ENCODE measurements at places on chromosomes 1 and 21.

- H3K27me3 ChIP-seq = no peaks in the 10 kb centered on the region
- DNase-seq = no peak
- no peak overlapping the region for H3K4me3 ChIP-seq
- H3K4me1 ChIP-seq = no peaks in the 10 kb centered on the region
- no peaks in the 10 kb centered on the region for H3K36me3 ChIP-seq
Observed at GRCh38 chr1:217274416-217274815, 356.5 kb downstream of the GPATCH2 start.

DNA sequence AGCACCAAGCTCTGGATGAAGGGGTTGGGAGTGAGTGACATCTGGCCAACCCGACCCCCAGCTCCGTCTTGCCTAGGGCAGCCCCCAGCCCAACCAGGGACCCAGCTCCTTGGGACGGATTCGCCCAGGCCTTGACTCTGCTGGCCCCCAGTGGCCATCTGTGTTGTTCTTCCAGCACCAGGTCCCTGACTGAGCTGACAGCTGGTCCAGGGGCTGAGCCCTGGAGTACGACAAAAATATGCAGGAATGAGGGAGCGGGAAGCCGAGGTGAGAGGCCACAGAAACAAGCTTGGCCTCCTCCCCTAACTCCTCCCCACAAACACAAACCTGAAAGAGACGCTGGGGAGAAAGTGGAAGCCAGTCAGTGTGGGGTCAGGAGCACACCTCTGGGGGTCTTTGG, 55.0 kb upstream of the PAX7 start:
- no peak overlapping the region for H3K4me3 ChIP-seq
- H3K36me3 ChIP-seq = no peaks in the 10 kb centered on the region
- no peak overlapping the region for H3K27ac ChIP-seq

- H3K4me3 ChIP-seq = no peak overlapping the region
- no peak overlapping the region for H3K27ac ChIP-seq
- no peaks in the 10 kb centered on the region for H3K36me3 ChIP-seq
- H3K27me3 ChIP-seq = no peaks in the 10 kb centered on the region
- no peak for DNase-seq
- H3K4me1 ChIP-seq = no peaks in the 10 kb centered on the region
Observed at GRCh38 chr1:202170726-202171125, 10.3 kb upstream of the PTPN7 start.

GRCh38 chr1:170537798-170538503, 6.0 kb downstream of the GORAB start:
- H3K27ac ChIP-seq = no peak overlapping the region
- H3K4me1 ChIP-seq = peaks cover 7% of the 10 kb centered on the region
- H3K27me3 ChIP-seq = no peaks in the 10 kb centered on the region
- no peak overlapping the region for H3K4me3 ChIP-seq
- no peak for DNase-seq
